ENCODE measurements at places on chromosomes 5 and 9. TPM values are rescaled to one million over a fixed set of nuclear protein-coding genes. Genes with fewer than 3 reads are reported as not detected.

The HACD4 gene
- 8.4 TPM for total RNA-seq

The ISL1 gene
- not detected for total RNA-seq

The IFNB1 gene
- not detected for total RNA-seq

The LTC4S gene
- total RNA-seq = 6.6 TPM

The IL13 gene
- total RNA-seq = not detected

The CD74 gene
- total RNA-seq = 844 TPM

The ADAMTS19 gene
- total RNA-seq = 8.0 TPM

The MAMDC2 gene
- 25.4 TPM for total RNA-seq

The TAS2R1 gene
- not detected for total RNA-seq

The TUSC1 gene
- total RNA-seq = 31.1 TPM

Measured in thoracic aorta (tissue), 2 donors.